Activated CD8-positive, alpha-beta memory T cell treated with anti-CD3 and anti-CD28 coated beads for 36 hours (primary cell): ENCODE measurements at places on chromosomes 5 and 9. TPM values are rescaled to one million over a fixed set of nuclear protein-coding genes. Genes with fewer than 3 reads are reported as not detected.

Gene THBS4
- 1.8 TPM for total RNA-seq

Gene IRX4
- not detected for total RNA-seq

Gene RORB
- total RNA-seq: 0.02 TPM

Gene GHR
- not detected for total RNA-seq
